ENCODE measurements at places on chromosomes 2 and 18.

DNA sequence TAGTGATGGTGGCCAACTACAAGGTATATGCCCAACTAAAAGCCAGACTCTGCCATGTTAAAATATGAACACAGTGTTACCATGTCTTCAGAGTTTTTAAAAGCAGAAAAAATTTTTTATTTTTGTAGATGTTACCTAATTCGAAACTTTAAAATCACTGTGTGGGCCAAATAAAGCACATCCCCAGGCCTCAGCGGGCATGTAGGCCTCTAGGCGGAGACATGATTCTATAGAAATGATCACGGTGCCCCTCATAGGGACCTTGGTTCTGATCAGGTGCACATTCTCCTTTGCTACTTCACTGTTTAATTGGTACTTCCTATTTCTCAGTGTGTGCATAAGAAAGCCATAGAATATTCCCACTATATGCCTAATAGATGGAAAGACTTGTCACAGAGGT, 349.2 kb downstream of the XIRP2 start:
- DNase-seq: no peak

DNA sequence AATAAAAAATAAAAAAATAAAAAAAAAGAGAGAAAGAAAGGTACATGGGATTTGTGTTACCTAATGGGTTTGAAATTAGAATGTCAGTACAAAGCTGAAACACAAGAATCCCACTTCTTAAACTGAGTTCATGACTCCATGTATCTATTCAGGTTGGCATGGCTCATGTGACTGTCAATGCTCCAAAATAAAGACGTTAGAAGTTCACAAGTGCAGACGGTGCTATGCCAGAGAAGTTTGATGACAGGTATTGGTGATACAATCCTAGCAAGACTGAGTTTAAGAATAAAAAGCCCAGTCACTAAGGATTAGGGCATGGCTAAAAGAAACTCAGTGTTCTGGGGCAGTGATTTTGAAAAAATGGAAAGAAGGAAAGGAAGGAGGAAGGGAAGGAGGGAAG, 254.3 kb downstream of the XIRP2 start:
- DNase-seq: no peak

DNA sequence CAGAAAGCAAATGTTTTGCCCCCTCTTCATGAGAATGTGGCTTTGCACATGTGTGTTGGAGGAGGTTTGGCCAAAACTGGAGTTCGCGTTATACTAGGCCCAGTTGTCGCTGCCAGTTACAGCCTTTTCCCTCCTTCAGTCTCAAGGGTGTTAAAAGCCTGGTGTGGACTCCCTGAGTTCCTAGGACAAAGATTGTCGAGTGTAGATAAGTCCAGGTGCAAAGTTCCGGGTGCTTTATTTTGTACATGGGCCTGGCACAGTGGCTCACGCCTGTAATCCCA, 542 bp upstream of the RNF103 start:
- no peak for DNase-seq

DNA sequence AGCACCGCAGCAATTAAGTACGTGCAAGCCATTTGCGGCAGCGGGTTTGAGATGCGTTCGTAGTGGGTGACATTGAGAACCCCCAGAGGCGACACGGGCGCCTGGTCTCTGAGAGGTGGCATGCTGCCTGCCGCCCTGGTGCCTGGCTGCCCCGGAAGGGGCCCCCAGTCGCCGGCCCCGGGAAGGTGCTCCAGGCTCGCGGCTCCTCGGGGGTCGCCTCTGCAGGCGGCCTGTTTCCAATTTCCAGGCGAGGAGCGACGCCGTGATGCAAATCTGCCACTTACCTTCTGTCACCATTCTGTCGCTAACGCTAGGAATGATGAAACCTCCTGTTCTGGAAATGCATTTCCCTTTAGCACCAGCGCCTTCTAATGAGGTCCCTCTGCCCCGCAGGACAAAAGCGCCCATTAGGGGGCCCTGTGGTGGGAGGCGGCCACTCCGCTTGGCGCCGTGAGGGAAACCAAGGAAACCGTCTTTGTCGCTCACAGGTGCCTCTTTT, 13.0 kb downstream of the KIF5C start:
- DNase-seq: no peak

DNA sequence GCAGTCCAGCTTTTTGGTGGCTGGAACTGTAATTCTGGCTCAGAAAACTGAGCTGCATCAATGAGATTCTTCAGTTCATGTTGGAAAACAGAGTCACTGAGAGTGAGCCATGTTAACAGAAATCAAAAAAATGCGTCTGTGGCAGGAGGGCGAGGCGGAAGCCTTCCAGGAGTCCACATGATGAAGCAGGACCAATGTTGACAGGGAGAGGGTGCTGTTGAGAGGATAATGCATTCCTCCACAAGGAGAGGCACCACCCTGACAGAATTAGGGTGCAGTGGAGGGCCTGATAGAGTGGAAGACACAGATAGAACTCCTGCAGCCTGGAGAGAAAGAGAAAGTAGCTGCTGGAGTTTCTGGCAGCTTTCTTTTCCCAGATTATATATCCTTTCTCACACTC, 111.5 kb downstream of the MGAT5 start:
- no peak for DNase-seq

DNA sequence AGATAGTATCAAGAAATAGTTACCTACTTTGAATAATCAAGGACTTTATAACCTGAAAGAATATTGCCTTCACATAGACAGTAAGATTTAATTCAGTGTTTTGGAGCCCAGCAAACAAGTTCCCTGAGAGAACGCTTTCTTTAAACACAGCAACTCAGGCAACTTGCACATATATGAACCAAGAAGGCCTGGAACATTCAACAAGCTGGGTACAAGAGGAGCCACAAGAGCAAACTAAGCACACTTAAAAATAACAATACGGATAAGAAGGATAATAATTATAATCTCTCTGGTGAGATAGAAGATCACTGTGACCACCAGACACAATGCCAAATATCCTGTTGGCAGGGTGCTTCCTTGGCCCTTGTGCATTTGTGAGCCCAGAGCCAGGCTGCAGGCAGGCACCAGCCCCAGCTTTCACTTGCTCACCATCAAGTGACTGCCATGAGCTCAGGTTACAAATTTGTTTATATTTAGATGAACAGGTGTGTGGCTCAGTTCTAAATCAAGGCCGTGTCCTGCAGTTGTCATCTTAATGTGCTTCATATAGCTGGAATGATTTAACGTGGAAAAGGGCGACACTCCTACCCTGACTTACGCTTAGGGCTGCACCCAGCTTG, 446.6 kb downstream of the IRS1 start:
- DNase-seq: no peak

Data from T-helper 22 cell (primary cell).